ENCODE measurements at places on chromosomes 5 and 9.
A peak's percentile ranks its signal among the peaks of the same experiment; 100 is the strongest.

DNA sequence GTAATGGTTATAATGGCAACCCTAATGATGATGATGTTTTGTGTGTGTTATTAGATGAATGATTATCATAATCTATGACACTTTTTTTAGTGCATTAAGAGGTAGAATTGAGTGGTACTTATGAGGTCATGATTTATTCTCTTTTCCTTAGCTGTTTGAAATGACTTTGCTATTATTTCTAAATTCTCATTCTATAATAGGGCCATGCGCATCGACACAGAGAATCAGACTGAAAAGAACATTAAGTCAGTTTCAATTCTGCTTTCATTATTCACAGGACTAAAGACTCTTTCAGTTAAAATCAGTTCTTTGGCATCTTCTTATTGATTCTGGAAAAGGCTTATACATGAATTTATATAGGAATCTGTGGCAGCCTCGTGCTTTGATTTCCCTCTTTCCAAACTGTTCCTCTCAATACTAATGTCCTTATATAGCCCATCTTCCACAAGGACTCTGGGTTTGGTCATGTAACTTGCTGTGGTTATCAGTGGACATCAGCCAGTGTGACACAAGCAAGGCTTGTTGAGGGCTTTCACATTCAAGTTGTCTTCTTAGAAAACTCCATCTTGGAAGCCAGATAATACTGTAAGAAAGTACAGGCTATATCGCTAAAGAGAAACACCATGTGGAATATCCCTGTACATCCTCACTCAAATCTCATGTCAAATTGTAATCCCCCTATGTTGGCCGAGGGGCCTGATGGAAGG, 140.3 kb upstream of the CHD1 start:
- no peak for DNase-seq
- no peak overlapping the region for H3K27ac ChIP-seq
- H3K4me3 ChIP-seq, result no peak overlapping the region
- no peaks in the 10 kb centered on the region for H3K27me3 ChIP-seq
- H3K4me1 ChIP-seq, result no peaks in the 10 kb centered on the region
- no peaks in the 10 kb centered on the region for H3K36me3 ChIP-seq

DNA sequence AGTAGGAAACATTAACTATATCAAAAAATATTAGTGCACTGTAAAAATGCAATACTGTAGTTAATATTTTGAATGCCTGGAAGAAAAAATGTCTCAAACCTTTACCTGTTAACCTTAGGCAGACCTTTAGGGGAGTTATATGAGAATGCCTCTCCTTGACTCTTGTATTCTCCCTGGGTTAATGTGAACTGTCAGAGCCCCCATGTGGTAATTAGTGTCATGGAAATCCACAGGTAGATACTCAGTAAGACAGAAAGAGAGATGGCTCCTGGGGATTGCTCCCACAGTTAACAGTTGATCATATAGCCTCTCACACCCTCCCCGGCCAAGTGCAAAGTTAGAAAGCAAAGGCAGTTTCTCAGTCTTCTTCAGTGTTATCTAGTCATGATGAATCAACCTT, 742.8 kb downstream of the NR2F1-AS1 start:
- no peaks in the 10 kb centered on the region for H3K4me1 ChIP-seq
- no peaks in the 10 kb centered on the region for H3K27me3 ChIP-seq
- H3K36me3 ChIP-seq, result no peaks in the 10 kb centered on the region

DNA sequence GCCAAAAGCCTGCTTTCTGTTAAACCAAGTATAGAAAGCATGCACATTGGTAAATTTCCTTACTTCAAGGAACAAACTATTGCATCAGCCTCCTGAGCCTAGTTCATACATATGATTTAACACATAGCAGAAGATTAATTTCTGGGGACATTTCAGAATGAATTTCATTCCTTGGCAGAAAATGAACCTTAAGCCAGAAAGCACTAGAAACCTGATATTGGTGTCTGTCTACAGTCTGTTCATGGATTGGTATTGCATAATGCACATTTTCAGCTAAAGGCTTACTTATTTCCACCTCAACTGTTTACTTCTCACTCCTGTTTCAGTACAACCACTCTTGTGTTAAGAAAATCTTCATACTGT, 1471.8 kb upstream of the NUDT12 start:
- H3K27ac ChIP-seq, result no peak overlapping the region
- H3K4me3 ChIP-seq, result no peak overlapping the region
- no peak for DNase-seq
- no peaks in the 10 kb centered on the region for H3K36me3 ChIP-seq
- no peaks in the 10 kb centered on the region for H3K27me3 ChIP-seq

GRCh38 chr9:111900151-111900857, 3.7 kb downstream of the UGCG start:
- no peaks in the 10 kb centered on the region for H3K27me3 ChIP-seq
- no peaks in the 10 kb centered on the region for H3K36me3 ChIP-seq
- no peak overlapping the region for H3K27ac ChIP-seq
- DNase-seq, result no peak
- peak overlapping the region; percentile 41 for H3K4me3 ChIP-seq

GRCh38 chr5:32076699-32077695, 97.1 kb downstream of the GOLPH3 start:
- peaks cover 4% of the 10 kb centered on the region for H3K4me1 ChIP-seq
- H3K4me3 ChIP-seq, result no peak overlapping the region
- no peaks in the 10 kb centered on the region for H3K27me3 ChIP-seq

DNA sequence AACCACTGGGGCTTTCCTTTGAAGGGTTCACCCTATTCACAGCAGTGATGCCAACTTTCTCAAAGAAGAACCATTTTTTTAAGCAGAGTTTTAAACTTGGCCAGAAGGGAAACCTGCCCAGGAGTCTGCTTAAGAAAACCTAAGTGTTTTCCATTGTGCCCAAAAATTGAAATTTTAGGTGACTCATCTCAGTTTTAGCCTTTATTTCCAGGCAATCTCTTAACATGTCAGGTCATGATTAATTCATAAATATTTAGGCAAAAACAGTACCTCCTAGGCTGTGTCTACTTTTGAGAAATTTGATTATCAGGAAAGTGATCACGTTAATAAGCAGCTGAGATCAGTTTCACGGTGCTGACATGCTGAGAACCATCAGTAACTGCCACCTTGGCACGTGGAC, 61.9 kb downstream of the TLE1 start:
- peaks cover 6% of the 10 kb centered on the region for H3K27me3 ChIP-seq
- DNase-seq, result no peak
- no peak overlapping the region for H3K27ac ChIP-seq
- H3K4me3 ChIP-seq, result no peak overlapping the region
